NCI-H1105 treated with DMSO at 0.1 percent for 48 hours (cell line): ENCODE measurements at places on chromosomes 11 and 22.

DNA sequence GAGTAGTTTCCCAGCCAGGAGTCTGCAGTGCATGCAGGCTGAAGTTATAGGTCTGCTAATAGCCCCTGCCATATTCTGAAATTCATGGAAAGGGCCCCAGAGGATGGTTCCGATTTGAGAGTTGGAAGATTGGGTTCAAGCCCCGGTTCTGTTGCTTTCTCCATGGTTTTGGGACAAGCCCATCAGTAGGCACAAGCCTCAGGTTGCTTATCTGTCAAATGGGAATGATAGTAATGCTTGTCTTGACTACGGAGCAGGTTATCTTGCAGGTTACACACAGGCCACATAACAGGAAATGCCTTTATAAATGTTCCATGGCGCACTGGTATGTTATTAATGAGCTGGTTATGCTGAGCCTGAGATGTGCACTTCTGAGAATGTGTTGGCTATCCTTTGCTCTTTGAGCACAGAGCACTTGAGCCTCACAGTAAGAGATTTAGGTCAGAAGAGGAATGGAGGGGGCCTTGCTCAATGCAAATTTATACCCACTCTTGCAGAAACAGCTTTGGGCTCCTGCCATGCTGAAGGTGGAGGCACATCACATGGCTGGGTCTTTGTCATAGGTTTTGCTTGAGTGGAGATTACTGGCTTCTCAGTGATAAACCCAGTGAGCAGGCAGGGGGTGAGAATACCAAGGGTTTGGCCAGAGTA, 47.1 kb downstream of the ZNRF3 start:
- DNase-seq: no peak

- DNase-seq: no peak
Measured at GRCh38 chr22:32480238-32480637, 5.6 kb downstream of the FBXO7 start.

DNA sequence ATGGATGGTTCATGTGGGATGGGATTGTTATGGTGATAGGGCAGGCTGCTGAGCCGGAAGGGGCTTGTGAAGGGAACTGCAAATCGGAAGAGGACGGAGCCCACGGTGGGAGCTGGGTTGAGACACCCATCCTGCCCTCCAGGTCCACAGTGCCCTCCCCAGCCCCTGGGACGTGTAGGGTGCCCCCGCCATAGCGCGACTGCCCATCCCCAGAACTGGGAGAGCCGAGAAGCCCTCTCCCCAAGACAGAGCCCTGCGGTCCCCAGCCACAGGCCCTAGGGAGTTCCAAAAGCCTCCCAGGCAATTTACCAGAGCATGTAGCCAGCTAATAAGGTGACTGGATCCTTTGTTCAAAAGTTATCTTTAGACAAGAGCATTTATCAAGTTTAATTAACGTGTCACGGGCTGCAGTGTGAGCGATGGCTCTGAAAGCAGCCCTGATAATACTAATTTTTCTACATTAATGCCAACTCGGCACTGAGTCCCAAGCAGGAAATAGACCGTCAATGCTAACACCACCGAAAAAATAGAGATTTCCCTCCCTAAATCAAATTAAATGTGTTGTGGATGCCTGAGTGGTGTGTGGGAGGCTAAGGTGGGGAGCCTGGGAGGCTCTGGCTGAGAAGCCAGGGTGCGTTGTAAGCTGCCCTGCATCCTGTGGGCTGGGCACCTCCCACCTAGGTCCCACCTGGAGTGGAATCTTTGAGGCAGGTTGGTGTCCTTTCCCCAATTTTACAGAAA, 76.8 kb upstream of the RTL6 start:
- no peak for DNase-seq

- no peak for DNase-seq
Measured at GRCh38 chr11:83023410-83023809, 48.3 kb downstream of the RAB30 start.

DNA sequence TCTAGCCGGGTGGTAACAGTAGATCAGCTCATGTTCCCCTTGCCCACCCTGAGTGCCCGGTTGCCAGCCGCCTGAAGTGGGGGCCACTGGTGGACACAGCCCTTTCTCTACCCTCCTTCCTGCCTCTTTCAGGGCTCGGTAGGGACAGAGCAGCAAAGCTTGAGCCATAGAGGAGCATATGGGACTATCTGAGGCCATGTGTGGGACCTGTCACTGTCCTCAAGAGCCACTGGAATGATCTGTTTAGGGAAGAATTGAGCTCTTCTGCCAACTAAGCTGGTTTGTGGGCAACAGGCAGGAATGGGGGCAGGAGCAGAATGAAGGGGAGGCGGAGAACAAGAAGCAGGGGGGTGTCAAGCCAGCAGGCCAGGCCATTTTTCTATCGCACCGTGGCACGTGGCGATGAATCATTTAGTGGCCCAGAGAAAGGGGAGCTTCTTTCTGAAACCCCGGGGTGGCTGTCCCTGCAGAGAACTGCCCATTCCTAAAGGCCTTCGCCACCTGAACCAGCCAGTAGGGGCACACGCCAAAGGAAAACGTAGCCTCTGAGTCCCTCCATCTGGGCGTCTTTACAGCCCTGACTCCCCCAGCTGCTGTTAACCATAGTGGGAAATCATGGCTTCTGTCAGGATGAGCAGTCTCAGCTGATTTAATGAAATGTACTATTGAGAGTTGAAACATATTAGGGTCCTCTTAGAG, 8.8 kb downstream of the ASPHD2 start:
- no peak for DNase-seq

GRCh38 chr11:129894278-129895125, 876 bp downstream of the NFRKB start:
- DNase-seq: no peak
